ENCODE measurements at places on chromosomes 2 and 18.

DNA sequence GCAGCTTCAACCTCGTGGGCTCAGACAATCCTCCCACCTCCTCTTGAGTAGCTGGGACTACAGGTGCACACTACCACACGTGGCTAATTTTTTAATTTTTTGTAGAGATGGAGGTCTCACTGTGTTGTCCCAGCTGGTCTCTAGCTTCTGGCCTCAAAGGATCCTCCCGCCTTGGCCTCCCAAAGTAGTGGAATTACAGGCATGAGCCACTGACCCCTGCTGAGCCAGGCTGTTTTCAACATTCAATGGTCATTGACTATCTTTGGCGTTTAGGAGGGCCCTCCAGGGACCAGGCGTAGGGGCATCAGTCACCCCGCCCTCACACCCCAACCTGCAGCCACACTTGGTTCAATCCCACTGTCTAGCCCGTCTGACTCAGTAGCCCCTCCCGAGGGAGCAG lies 5.2 kb downstream of the MZT2B start:
- DNase-seq: no peak

GRCh38 chr2:59297816-59298215 lies 1056.7 kb upstream of the FANCL start:
- DNase-seq: no peak

DNA sequence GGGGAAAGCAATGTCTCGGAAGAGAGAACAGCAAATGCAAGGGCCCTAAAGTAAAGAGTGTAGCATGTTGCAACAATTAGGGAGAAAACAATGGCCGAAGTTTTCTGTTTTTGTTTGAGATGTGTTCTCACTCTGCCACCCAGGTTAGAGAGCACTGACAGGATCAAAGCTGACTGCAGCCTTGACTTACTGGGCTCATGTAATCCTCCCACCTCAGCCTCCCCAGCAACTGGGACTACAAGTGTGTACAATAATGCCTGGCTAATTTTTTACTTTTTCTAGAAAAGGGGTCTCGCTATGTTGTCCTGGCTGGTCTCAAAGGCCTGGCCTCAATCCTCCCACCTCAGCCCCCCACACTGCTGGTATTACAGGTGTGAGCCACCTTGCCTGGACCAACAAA lies 23.9 kb downstream of the MEMO1 start:
- DNase-seq: no peak

- no peak for DNase-seq
Observed at GRCh38 chr18:8791171-8791651, 85.9 kb downstream of the MTCL1 start.

DNA sequence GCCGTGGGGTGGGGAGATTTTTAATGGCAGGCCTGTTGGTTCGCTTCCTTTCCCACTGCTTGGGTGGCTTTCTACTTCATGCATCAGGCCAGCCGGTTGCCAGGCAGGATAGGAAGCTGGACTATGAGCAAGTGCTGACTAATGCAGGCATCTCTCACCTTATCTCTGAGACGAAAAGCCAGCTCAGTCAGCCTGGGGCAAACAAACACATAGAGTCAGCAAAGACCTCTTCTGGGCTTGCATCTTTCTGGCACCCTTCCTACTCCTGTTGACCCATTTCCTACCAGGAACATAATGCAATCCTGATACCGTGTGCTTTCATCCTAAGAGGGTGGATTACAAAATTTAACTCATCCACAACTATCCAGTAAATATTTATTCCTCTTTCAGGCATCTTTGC lies 416.6 kb upstream of the MEX3C start:
- DNase-seq: no peak

DNA sequence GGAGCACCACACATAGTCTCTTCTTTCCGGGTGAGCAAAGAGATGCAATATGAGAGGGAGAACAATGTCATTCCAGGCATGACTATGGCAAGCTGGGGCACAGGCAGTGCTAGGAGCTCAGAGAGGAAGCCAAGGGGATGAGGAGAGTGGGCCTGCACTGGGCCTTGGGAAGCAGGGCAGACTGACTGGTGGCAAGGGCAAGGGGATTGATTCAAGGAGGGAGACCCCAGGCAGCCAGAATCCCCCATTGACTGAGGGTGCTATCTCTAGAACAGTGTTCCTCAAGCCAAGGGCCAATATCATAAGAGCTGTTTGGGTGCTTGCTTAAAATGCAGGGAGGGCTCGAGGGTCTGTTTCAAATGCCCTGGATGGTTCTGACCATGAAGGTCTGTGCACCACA lies 36.1 kb downstream of the MARCO start:
- DNase-seq: no peak

DNA sequence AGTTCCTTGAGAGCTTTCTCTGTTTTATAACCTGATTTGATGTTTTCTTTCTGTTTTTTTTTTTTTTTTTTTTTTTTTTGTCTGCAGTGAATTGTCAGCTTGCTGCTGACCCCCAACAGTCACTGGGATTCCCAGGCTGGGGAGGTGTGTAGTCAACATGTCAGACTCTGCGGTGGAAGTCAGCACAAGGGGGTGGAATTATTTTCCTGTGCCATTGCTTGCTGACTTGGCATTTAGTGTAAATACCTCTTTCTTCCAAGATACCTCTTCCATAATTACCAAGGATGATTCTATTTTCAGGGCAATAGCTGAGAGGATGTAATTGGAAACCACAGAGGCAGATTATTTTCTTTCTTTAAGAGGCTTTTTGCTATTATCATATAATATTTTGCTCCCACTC lies 266.3 kb downstream of the CCDC85A start:
- no peak for DNase-seq
